A549 (cell line): ENCODE measurements at places on chromosomes 16 and 17. TPM values are rescaled to one million over a fixed set of nuclear protein-coding genes. Genes with fewer than 3 reads are reported as not detected.

- DNase-seq: peak; percentile 92
These were observed at the start of gene CBX2 for GRCh38 chr17:79777894-79778503. CBX2 (plus strand) TSS chr17:79778148; CDS start chr17:79778236, 88 bp downstream.

DNA sequence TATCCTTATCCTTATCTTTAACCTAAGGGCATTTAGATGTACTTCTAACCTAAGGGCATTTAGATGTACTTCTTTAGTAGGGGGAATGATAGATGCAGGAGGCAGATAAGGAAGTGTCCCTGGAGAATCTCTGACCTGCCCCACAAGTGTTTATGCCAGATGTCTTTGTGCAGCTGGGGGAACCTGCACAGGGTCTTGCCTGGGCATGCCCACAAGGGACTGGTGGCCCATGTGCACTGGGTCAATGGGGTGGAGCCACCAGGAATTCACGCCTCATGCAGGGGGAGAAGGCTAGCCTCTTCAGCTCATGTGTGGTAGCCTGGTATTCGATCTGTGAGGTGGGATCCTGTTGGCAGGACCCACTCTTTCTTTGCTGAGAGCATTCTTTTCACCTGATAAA is 38.0 kb downstream of the CA10 start:
- DNase-seq: no peak

GRCh38 chr17:61686113-61686512 is 95.1 kb upstream of the NACA2 start:
- DNase-seq: no peak

GRCh38 chr17:12328204-12328603 is 307.5 kb downstream of the MAP2K4 start:
- DNase-seq: no peak

DNA sequence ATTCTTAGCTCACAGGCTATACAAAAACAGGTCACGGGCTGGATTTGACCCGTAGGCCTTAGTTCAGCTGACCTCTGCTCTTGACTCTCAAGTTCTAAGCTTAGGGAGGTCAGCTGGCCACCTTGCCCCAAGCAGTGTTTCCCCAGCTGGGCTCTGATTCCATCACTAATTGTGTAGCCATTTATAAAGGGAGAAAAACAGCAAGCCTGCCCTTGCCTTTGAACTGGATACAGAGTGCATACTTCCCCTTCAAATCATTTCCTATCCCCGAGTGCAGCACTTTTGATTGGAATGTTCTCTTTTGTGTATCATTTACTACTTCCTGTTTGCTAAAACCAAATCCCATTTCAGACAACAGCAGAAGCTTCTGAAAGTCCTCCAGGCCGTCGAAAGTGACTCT is 153.6 kb downstream of the KATNIP start:
- no peak for DNase-seq

Gene TEDC2
- polyA plus RNA-seq: 20.7 to 22.6 TPM (median 22.2 TPM) in 3 replicates

Gene CIITA
- 0.06 to 0.07 TPM in 2 of 3 replicates, not detected in the other for polyA plus RNA-seq

Gene OR3A2
- polyA plus RNA-seq: not detected in 3 replicates
